ENCODE measurements at places on chromosomes 1 and 21.

DNA sequence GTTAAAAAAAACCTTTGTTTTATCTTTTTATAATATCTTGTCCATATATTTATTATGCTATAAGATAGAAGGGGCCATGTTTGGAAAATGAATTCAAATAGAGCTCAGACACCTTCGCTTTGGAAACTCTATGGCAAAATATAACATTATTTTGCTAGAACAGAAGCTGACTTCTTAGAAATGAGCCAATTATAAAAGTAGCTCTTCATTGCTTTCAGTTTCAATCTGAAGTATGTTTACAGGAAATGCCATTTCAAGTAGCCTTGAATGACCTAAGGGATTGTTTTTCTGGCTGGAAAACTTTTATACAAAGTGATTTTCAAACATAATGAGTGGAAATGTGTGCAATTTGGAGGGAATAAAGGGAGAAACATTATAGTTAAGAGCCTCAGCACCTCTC, 37.8 kb upstream of the GBP5 start:
- H3K4me3 ChIP-seq: no peak overlapping the region
- no peaks in the 10 kb centered on the region for H3K27me3 ChIP-seq
- DNase-seq: no peak
- peaks cover 5% of the 10 kb centered on the region for H3K4me1 ChIP-seq

DNA sequence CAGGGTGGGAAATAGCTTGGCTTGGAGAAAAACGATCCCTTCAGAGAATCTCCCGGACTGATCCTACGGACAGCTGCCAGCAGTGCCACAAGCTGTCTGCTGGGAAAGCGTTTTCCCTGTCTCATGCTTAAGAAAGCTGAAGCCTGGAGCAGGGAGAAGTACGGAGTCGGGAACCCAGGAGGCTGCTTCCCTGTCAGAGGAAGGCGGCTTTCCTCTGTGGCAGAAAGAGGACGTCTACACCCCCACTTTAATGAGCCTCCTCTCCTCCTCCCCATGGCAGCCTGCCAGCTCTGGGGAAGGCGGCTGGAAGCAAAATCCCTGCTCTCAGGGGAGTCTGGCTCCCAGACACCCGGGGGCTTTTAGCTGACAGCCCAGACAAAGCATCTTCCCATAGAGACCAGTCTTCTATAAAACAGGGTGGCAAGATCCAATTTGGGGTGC, 7.3 kb downstream of the KIF21B start:
- H3K4me1 ChIP-seq: peaks cover 31% of the 10 kb centered on the region
- no peak overlapping the region for H3K4me3 ChIP-seq
- H3K27ac ChIP-seq: no peak overlapping the region
- H3K27me3 ChIP-seq: peaks cover 10% of the 10 kb centered on the region

DNA sequence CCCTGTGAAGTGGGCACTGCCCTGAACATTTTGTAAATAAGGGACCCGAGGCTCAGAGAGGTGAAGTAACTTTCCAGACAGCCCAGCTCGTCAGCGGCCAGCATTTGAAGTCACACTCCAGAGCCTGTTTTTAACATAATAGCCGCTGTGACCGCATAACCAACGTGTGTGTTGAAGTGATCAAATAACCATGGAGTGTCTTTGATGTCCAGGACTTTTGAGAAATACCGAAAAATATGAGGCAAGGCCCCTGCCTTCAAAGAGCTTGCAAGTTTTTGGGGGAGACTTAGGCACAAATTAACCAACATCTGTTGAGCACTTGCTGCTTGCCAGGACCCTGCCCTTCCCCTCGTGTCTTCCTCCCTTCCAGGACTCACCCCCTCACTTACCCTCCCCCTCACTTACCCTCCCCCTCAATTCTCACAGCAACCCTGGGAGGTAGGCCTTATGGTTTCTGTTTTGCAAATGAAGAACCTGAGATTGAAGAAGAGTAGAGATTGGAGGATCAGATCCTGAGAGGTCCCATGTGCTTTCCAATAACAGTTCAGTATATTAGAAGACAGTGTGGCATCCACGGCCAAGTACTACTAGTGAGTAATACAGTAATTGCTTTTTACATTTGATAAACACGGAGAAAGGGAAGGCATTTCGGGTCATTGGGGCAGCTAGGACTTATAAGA, 1.3 kb upstream of the SLC16A1 start:
- H3K27ac ChIP-seq: no peak overlapping the region
- H3K4me1 ChIP-seq: peaks cover 30% of the 10 kb centered on the region
- DNase-seq: no peak
- H3K36me3 ChIP-seq: peaks cover 4% of the 10 kb centered on the region

GRCh38 chr1:24861821-24862727, 68.0 kb downstream of the RUNX3 start:
- DNase-seq: no peak
- H3K36me3 ChIP-seq: no peaks in the 10 kb centered on the region
- peaks cover 14% of the 10 kb centered on the region for H3K4me1 ChIP-seq
- no peak overlapping the region for H3K27ac ChIP-seq

DNA sequence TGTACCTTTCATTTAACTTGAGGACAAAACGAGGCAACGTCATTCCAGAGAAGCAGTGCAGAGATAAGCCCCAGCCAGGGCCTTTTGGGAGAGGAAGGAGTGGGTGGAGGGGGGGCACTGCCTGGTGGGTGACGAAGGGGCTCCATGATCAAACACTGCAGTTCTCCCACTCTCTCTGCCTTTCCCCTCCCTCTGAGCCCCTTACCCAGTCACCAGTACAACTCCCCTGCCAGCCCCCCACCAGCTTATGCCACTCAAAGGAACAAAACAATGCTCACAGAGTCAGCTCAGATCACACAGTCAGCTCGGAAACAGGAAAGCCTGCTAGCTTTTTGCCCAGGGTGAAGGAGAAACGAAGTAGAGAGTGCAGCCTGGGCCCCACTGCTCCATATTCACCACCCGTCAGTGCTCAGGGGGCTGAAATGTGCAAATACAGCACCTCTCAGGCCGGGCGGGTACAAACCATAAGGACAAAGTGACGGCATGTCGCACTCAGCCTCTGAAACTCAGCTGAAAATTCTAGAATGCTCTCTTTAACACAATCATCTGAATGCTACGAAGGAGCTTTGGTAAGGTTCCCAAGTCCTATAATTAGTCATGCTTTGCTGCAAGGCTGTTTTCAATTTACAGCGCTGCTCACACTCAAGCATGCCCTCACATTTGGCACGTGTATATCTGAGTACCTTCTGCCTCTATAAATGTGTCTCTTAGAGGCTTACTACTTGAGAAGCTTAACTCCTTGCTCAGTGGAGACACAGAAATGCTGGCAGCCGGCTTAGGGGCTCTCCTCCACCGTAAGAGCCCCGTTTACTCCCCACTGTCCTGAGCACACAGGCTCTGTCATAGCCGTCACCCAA, 65.8 kb upstream of the RAB4A start:
- DNase-seq: peak; percentile 9
- H3K27ac ChIP-seq: peak overlapping the region; percentile 85
- H3K4me1 ChIP-seq: peaks cover 12% of the 10 kb centered on the region
- H3K4me3 ChIP-seq: no peak overlapping the region
- peaks cover 2% of the 10 kb centered on the region for H3K27me3 ChIP-seq

- peaks cover 4% of the 10 kb centered on the region for H3K4me1 ChIP-seq
- peak overlapping the region; percentile 15 for H3K4me3 ChIP-seq
- H3K36me3 ChIP-seq: peaks cover 41% of the 10 kb centered on the region
- no peak for DNase-seq
- no peak overlapping the region for H3K27ac ChIP-seq
Measured at GRCh38 chr1:150798525-150798924, 9.5 kb downstream of the CTSK start.

All from endothelial cell (in vitro differentiated cells).